ENCODE measurements at places on chromosomes 6 and 20.

GRCh38 chr20:49400410-49400809 lies 82.1 kb downstream of the KCNB1 start:
- DNase-seq: no peak

DNA sequence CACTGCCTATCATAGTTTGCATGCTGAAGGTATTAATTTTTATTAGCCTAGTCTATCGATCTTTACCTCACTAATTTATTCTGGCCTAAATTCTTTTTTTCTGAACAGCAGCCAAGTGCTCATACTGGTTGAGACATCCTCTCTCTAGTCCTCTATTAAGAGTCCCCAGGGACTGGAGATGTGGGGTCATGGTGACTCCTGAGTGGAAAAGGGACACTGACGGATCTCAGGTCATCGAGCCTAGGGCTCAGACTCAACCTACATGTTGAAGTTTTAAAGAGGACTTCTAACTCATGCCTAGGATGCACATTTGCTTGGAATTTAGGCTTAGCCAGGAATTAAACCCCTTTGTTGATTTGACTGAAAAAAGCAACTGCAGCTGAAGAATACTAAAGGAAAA lies 378.1 kb downstream of the BTBD9 start:
- no peak for DNase-seq

- peak; percentile 35 for DNase-seq
Observed at GRCh38 chr6:35663447-35664235, 25.1 kb downstream of the FKBP5 start.

DNA sequence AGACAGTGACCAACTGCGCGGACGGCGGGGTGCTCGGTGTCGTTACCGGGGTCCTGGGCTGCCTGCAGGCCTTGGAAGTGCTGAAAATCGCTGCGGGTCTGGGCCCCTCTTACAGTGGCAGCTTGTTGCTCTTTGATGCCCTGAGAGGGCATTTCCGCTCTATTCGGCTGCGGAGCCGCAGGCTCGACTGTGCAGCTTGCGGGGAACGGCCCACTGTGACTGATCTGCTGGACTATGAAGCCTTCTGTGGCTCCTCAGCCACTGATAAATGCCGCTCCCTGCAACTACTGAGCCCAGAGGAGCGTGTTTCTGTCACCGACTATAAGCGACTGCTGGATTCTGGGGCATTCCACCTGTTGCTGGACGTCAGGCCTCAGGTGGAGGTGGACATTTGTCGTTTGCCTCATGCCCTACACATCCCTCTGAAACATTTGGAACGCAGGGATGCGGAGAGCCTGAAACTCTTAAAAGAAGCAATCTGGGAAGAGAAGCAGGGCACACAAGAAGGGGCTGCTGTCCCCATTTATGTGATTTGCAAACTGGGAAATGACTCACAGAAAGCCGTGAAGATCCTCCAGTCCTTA lies 1.0 kb downstream of the MOCS3 start:
- DNase-seq: no peak

- DNase-seq: no peak
Observed at GRCh38 chr6:107536180-107536961, 46.5 kb downstream of the SOBP start.

DNA sequence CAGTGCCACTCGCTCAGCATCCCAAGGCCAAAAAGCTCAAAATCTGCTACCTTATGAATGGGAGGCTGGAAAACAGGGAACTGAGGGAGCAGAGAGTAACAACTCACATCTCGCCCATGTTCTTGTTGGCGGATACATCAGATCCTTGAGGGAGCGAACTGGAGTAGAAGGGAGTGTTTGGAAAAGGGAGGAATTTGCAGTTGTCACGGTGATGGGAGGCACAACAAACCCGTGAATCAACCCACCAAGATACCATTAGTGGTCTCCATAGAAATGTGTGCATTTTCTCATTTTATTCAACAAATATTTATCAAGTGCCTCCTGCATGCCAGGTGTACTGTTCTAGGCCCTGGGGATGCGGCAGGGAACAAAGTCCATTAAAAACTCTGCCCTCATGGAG lies 212.1 kb downstream of the EYA2 start:
- DNase-seq: no peak

GRCh38 chr20:36830791-36831691 lies 44.9 kb upstream of the TLDC2 start:
- DNase-seq: no peak

GRCh38 chr6:133093956-133094355 lies 147.2 kb upstream of the EYA4 start:
- DNase-seq: no peak

- DNase-seq: no peak
Observed at GRCh38 chr6:33772082-33772830, 16.7 kb downstream of the LEMD2 start.

GRCh38 chr6:90537027-90537426 lies 49.8 kb downstream of the MAP3K7 start:
- no peak for DNase-seq

DNA sequence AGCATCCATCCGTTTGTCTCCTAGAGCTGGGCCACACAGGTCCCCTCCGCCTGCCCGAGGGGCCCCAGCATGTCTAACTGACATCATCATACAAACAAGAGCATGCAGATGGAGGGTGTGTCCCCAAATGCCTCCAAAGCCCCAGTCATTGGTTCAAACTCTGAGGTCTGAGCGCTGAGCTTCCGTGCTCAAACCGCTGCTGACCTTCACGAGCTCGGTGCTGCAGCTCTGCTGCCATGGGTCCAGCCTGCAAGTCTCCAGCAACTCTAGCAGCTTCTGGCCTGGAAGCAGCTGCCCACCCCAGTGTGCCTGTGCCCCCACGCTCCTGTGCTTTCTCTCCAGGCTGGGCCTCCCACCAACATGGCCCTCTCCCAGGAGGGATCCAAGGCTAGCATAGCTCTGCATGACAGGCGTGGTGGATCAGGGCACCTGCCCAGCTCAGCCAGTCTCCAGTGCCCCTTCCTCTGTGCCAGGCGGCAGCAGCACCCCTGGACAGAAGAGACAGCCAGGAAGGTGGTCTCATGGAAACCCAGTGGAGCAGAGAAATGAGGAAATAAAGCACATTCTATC lies 131.6 kb upstream of the PMEPA1 start:
- no peak for DNase-seq

- DNase-seq: no peak
Observed at GRCh38 chr6:47203266-47203937, 106.3 kb downstream of the TNFRSF21 start.

DNA sequence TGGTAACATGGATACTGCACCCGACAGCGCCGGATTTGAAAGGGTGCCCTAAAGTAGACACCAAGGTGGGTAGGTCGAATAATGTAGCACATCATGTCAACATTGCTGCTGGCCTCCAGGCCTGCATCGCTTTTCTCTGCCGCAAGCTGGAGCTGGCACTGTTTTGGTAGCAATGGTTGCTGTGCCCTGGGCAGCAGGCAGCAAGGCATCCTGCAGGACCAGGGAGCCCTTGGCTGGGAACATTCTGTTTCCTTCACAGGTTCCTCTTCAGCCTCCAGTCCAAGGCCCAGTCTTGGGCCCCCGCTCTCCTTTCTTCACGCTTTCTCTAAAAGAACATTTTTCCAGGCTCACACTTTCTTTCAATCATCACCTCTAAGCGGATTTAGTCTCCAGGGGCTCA lies 365.8 kb upstream of the JARID2 start:
- DNase-seq: no peak

DNA sequence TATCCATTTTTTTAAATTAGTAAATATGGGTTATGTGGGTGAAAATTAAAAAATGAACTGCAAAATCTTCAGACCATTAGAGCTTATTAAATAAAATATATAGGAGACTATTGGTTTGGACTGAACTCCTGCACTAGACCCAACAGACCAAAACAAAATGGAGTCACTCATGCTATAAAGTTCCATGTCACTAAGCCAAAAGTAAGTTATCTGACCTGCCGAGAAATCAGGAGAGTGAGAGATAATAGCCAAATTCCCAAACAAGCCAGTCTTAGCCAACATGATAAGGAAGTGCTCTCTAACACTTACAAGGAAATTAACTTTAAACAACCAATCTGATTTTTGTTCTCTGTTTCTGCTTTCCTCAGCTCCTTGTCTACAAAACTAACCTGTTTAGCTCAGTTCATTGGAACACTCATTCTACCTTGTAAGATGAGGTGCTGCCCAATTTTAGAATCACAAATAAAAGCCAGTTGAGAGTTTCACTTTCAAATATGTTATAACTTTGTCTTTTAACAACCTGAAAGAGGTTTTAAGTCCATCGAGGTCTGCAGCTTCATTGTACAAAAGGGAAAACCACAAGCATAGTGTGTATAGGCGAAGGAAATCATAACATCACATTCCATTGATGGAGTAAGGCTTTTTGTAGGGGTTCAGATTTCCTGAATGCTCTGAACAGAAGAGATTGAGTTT lies 220.5 kb downstream of the TENT5A start:
- no peak for DNase-seq

DNA sequence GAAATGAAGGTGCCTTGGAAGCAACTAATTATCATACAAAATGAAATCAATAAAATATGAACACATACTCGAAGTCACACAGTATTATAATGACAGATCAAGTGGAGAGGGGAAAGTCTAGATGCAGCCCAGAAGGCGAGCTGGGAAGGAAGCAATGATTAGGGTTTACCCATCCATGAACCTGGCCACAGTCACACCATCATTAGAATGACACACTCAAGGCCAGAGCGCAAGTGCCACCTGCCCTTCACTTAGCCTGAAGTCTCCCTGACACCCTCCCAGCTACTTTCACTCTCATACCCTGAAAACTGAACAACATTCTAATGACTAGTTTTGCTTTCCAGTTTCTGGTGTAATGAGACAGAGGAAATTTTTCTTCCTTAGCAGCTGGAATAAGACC lies 302.8 kb upstream of the JARID2 start:
- DNase-seq: no peak

- no peak for DNase-seq
Observed at GRCh38 chr20:12391099-12391498, 473.4 kb downstream of the BTBD3 start.

GRCh38 chr6:36033935-36034334 lies 6.3 kb downstream of the MAPK14 start:
- no peak for DNase-seq

- no peak for DNase-seq
Observed at GRCh38 chr20:9514461-9515213, at the start of gene LAMP5. TSS of gene LAMP5 (plus strand) at chr20:9514590. CDS start at chr20:9514853, 263 bp downstream.

GRCh38 chr6:106496823-106497222 lies 132.5 kb downstream of the RTN4IP1 start:
- no peak for DNase-seq

GRCh38 chr20:37543828-37544227 lies 16.2 kb upstream of the BLCAP start:
- no peak for DNase-seq

- peak; percentile 38 for DNase-seq
Observed at GRCh38 chr6:137876547-137876946, 9.5 kb downstream of the TNFAIP3 start.

DNA sequence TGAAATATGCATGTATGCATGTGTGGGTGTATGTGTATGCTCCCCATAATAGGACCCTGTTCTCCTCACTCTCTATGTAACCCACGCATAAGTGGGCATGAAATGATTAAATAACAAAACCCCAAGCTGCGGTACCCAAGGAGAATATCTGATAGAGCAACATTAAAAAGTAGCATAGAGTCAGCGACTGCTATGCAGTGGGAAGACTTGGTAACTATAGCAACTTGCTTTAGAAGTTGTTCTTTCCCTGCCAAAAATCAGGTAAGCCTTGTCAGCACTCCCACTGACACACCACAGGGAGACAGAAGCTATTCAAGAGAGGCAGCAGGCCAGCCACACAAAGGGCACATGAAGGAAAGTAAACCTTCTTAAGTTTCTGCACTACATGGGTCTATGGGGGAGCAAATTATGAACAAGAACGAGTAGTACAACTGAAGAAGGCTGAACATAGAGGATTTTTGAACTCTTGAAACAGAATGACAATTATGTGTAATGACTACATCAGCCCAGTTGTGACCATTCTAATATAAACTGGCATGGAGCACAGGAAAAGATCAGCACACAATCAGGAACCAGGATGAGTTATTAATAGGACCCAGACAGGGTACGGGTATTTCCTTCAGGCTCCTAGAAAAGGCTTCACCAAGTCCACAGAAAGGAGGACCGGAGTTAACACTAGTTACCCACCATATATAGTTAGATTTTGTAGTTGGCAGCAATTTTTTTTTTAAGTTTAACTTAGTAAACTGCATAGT lies 89.9 kb downstream of the GPR6 start:
- DNase-seq: no peak

GRCh38 chr6:22583927-22584326 lies 14.6 kb downstream of the HDGFL1 start:
- DNase-seq: no peak

DNA sequence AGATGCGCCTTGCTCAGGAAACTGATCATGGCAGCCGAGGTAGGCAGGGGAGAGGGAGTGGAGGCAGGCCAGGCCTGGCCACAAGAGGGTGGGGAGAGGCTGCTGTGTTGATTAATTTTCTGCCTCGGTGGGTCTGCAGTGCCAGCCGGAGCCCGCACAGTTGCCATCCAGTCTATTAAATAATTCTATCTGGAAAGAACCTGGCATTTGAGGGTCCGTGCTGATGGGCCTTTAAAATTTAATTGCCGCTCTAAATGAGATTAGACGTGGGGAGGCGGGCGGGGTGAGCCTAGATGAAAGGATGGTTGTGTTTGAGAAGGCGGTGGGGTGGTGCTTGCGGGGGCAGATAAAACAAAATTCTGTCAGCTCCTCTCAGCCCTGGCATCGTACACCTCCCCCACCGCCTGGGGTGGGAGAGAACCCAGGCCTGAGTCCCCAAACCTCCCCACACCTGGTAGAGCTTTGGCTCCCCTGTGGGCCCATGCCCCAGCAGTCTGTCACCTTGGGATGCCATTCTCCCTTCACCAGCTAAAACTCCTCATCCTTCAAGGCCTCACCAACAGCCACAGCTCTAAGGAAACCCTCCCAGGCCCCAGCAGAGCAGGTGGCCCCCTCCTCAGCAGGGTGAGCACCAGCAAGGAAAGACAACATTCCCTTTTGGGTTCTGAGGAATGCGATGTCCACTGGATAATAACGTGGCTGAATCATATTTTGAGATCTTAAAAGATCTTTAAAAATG lies 167.3 kb downstream of the GRM4 start:
- DNase-seq: no peak

GRCh38 chr6:41724228-41724580 lies 11.2 kb downstream of the TFEB start:
- no peak for DNase-seq

DNA sequence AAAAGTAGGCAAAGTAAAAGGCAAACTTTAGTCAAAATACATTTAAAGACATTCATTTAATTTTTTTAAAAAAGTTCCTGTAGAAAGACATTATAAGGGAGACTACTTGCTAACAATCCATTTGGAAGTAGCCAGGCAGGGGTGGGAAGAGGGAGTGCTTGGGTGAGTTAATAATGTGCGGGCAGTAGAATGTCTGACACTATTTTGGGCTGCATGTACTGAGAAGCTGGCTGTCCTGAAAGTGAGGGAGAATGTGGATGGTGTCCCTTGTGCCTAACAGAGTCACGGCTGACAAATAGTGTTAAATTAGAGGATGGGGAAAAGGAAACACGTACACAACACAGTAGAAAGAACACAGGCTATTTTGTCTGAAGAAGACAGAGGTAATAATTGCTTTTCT lies 142.5 kb downstream of the LCA5 start:
- DNase-seq: no peak

GRCh38 chr6:105740946-105741645 lies 338.2 kb upstream of the PREP start:
- no peak for DNase-seq
